Activated T-cell treated with anti-CD3 and anti-CD28 coated beads, Interleukin-2, amount 50 U/mL, for 72 hours (primary cell): ENCODE measurements at places on chromosomes 2 and 18. TPM values are rescaled to one million over a fixed set of nuclear protein-coding genes. Genes with fewer than 3 reads are reported as not detected.

GRCh38 chr2:30989746-30990145, 148.5 kb downstream of the GALNT14 start:
- no peaks in the 10 kb centered on the region for H3K36me3 ChIP-seq
- H3K4me3 ChIP-seq, result no peak overlapping the region
- no peaks in the 10 kb centered on the region for H3K27me3 ChIP-seq
- no peak overlapping the region for H3K27ac ChIP-seq

NMUR1 gene
- not detected for total RNA-seq

GRCh38 chr18:32040936-32041335, 22.3 kb downstream of the RNF125 start:
- peak; percentile 25 for DNase-seq
- H3K4me3 ChIP-seq, result peak overlapping the region; percentile 41
- peak overlapping the region; percentile 76 for H3K27ac ChIP-seq

GRCh38 chr2:19839438-19839837, 62.3 kb downstream of the TTC32 start:
- H3K4me1 ChIP-seq, result peaks cover 8% of the 10 kb centered on the region
- H3K36me3 ChIP-seq, result no peaks in the 10 kb centered on the region
- H3K4me3 ChIP-seq, result no peak overlapping the region
- H3K27me3 ChIP-seq, result peaks cover 38% of the 10 kb centered on the region

CDH20 gene
- 0.14 TPM for total RNA-seq

DNA sequence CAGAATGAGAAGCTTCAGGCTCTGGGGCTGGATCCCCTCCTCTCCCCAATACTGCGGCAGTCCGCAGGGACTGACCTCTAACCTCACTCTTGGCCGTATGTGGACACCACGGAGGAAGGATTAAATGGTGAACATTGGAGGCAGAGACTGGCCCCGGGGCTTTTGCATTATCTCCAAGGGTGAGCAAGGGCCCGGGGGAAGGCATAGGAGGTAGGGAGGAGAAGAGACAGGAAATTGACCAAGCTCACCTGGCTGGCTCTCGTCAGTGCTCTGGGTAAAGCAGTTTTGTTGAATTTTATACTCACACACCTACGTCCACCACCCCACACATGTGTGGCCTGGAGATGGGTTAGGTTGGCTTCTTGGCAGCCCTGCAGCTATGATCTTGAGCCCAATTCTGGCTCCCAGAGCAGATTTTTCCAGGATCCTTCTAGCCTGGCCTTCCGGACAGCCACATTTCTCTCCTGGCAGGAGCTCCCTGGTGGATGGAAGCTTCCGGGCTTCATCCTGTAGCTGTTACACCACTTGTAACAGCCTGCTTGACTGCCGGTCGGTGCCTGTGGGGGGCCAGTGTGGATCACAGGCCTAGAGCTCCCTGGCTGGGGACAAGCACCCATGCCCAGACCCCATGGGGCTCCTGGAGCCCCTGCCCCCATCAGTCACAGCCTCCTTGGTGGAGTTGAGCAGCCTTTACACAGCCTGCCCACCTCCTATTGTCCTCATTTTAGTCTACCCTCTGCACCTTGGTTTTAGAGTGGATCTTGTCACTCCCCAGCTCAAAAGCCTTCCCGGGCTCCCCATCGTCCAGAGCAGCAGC, 7.6 kb downstream of the ITM2C start:
- no peak overlapping the region for H3K4me3 ChIP-seq
- H3K36me3 ChIP-seq, result no peaks in the 10 kb centered on the region
- H3K4me1 ChIP-seq, result peaks cover 31% of the 10 kb centered on the region
- H3K27ac ChIP-seq, result no peak overlapping the region
- no peak for DNase-seq

DNA sequence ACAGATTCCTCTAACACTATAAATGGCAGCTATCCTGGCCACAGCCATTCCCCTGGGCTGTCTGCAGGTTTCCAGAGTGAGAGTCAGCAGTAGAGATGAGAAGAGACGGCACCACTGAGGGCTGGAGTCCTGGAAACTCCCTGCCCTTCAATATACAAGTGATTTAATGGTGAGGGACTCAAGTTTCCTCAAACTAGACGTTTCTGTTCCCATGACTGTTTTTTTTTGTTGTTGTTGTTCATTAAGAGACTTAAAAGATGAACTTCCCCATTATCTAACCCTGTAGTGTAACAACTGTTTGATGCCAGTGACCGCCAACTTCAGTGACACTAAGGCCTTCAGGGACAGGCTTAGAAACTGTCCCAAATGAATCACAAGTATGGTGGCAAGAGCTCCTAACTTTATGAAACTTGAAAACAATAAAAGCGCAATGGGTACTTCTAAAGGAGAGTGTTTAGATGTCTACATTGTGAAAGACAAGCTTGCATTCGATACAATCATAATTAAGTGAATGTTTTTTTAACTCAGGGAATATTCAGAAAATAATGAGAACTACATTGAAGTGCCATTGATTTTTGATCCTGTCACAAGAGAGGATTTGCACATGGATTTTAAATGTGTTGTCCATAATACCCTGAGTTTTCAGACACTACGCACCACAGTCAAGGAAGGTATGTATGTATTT, 34.0 kb downstream of the IL1R2 start:
- peaks cover 81% of the 10 kb centered on the region for H3K4me1 ChIP-seq
- H3K4me3 ChIP-seq, result peak overlapping the region; percentile 17
- H3K27ac ChIP-seq, result no peak overlapping the region
- peaks cover 13% of the 10 kb centered on the region for H3K36me3 ChIP-seq

HOXD10 gene
- total RNA-seq, result not detected

SPATA3 gene
- 2.3 TPM for total RNA-seq

GRCh38 chr2:43852196-43852730, 13.5 kb downstream of the ABCG8 start:
- H3K4me3 ChIP-seq, result no peak overlapping the region
- peaks cover 46% of the 10 kb centered on the region for H3K27me3 ChIP-seq
- H3K27ac ChIP-seq, result no peak overlapping the region
- DNase-seq, result no peak
- no peaks in the 10 kb centered on the region for H3K36me3 ChIP-seq
- H3K4me1 ChIP-seq, result no peaks in the 10 kb centered on the region

MDH1B gene
- total RNA-seq, result 0.96 TPM

- H3K4me3 ChIP-seq, result no peak overlapping the region
- H3K27me3 ChIP-seq, result no peaks in the 10 kb centered on the region
- H3K36me3 ChIP-seq, result no peaks in the 10 kb centered on the region
- H3K4me1 ChIP-seq, result no peaks in the 10 kb centered on the region
Observed at GRCh38 chr18:73352546-73352945, 484.8 kb upstream of the NETO1 start.

CYP27C1 gene
- total RNA-seq, result not detected

GRCh38 chr18:29002747-29003146, 825.8 kb upstream of the CDH2 start:
- H3K27me3 ChIP-seq, result no peaks in the 10 kb centered on the region
- no peaks in the 10 kb centered on the region for H3K36me3 ChIP-seq
- H3K4me1 ChIP-seq, result no peaks in the 10 kb centered on the region
- no peak overlapping the region for H3K27ac ChIP-seq
- H3K4me3 ChIP-seq, result no peak overlapping the region

DNA sequence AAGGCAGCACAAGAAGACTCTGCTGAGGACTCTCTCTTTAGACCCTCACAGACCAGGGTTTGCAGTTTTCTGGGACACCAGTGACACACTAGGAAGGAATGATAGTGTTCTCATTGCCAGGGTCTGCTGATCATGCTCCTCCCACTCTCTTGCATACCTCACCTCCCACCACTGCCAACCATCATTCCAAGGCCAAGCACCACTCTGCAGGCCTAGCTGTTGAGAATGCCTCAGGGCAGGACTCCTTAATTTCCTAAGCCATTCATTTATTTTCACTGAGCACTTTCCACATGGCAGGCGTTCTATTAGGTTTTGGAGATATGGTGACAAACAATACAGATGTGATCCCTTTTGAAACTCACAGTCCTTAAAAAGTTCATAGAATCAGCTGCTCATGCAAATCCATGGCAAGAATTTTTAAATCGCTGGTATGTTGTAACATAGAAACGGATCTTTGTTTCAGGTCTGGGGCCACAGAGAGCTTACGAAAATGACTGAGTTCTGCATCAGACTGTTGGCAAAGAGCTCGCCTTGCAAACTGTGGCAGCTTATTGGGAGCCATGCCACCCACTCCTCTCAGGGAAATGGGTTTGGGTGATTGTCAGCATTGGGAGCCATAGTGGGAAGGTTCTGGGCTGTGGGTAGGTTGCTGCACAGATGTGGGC, 78.5 kb downstream of the XDH start:
- no peak for DNase-seq
- H3K4me3 ChIP-seq, result no peak overlapping the region
- no peaks in the 10 kb centered on the region for H3K36me3 ChIP-seq
- H3K27ac ChIP-seq, result no peak overlapping the region
- H3K27me3 ChIP-seq, result no peaks in the 10 kb centered on the region

ALKAL2 gene
- total RNA-seq, result 0.60 TPM

STAT4 gene
- total RNA-seq, result 125 TPM

ABCG5 gene
- total RNA-seq, result not detected

- no peak overlapping the region for H3K27ac ChIP-seq
- peaks cover 4% of the 10 kb centered on the region for H3K4me1 ChIP-seq
- H3K27me3 ChIP-seq, result peaks cover 7% of the 10 kb centered on the region
- no peak overlapping the region for H3K4me3 ChIP-seq
- peak; percentile 68 for DNase-seq
Observed at GRCh38 chr2:98385050-98385699, 38.9 kb downstream of the CNGA3 start.

ECEL1 gene
- total RNA-seq, result 2.5 TPM

DNA sequence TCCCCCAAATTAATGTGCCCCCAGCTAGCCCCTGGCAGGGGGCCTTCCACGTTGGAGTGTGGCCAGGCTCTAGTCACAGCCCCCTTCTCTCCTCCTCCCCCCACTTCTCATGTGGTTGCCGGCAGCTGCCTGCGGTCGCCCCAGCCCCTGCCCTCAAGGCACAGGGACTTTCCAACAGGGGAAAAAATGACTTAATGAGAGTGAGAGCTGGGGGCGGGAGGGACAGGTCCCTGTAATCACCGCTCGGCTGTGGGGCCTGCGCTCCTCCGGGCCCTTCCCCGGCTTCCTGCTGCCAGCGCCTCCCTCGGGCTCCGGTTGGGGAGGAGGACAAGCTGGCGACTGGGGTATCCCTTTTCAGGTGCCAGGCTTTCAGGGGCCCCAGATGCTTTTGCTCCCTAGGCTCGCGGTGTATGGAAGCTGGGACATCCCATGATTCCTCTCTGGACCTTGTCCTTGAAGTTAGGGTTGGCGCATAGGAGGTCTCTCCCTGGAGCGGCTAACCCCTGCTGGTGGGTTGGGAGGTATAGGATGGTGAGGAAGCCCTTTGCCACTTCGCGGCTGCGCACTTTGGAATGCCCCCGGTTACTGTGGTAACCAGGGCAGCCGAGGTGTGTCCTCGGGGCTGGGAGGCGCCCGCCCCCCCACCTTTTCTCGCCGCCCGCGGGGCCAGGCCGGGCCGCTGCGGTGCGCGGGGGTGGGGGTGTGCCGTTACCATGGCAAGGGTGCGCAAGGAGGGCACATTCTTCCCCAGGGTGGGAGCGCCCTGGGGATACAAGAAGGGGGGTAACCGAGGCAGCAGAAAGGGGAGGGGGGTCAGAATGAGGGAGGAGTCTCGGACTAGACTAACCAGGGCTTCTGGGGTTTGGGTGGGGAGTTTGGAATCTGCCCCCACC, 16.1 kb downstream of the WNT10A start:
- DNase-seq, result peak; percentile 94
- peaks cover 43% of the 10 kb centered on the region for H3K27me3 ChIP-seq
- peak overlapping the region; percentile 60 for H3K27ac ChIP-seq
- H3K36me3 ChIP-seq, result peaks cover 3% of the 10 kb centered on the region

DNA sequence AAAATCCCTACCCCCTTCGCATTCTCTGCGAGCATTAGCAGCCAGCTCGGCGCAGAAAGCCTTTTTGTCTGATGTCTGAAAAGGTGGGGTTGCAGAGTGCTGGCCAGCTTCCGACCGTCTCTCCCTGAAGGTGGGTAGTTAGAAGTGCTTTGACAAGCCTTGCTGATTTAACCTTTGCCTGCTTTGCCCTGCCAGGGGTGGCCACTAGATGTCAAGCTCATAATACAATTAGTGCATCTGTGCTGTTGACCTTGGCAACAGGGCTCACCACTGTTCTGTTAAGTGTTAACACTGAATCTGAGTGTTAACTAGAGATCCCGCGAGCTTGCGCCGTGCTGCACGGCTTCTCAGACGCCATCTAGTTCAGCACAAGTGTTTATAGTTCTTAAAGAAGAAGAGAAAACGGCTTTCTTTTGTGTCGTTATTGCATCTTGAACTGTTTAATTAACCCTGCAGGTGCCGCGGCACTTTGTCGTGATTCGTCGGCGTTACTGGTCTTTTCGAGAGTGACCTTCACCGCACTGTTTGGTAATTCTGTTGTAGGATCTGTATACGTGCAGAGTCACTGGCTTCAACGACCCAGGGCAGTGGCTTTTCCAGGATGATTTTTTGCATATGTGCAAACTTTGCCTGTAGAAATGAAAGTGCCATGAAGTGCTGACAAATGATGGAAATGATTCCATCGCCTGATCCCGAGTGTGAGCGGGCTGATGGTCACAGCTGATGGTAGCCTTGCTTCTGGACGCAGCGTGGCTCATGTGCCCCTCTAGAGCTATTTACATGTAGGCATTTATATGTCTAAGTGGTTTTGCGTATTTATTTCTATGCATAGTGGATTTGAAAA, 5.5 kb downstream of the SALL3 start:
- H3K36me3 ChIP-seq, result no peaks in the 10 kb centered on the region
- peak; percentile 45 for DNase-seq
- peak overlapping the region; percentile 37 for H3K27ac ChIP-seq
- peak overlapping the region; percentile 37 for H3K4me3 ChIP-seq
- peaks cover 17% of the 10 kb centered on the region for H3K4me1 ChIP-seq
